Midbrain (tissue), 1 donor: ENCODE measurements at places on chromosomes 1 and 21.

GRCh38 chr1:200345520-200345919 lies 64.3 kb downstream of the ZNF281 start:
- no peak for DNase-seq

DNA sequence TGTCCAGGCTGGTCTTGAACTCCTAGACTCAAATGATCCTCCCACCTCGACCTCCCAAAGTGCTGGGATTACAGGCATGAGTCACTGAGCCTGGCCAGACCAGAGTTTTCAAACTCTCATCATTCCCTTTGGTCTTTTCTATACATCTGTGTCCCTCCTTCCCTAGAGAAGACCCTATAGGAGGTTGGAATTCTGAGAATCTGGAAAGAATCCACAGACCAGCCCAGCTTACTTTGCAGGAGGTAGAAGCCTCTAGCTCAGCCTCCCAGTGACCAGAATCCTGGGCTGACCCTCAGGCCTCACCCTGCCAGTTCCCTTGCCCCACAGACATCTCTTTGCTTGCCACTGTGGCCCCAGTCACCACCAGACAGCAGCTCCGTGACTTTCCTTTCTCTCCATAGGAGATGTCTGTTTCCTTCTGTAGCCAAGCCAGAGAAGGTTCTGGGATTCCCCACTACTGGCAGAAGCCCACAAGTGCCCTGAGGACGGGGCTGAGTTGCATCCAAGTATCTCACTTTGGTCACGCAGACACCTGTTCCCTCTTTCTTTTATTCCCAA lies 34.7 kb upstream of the KHDRBS1 start:
- DNase-seq = no peak

- DNase-seq = no peak
Measured at GRCh38 chr1:215458562-215458961, 108.5 kb upstream of the KCTD3 start.

DNA sequence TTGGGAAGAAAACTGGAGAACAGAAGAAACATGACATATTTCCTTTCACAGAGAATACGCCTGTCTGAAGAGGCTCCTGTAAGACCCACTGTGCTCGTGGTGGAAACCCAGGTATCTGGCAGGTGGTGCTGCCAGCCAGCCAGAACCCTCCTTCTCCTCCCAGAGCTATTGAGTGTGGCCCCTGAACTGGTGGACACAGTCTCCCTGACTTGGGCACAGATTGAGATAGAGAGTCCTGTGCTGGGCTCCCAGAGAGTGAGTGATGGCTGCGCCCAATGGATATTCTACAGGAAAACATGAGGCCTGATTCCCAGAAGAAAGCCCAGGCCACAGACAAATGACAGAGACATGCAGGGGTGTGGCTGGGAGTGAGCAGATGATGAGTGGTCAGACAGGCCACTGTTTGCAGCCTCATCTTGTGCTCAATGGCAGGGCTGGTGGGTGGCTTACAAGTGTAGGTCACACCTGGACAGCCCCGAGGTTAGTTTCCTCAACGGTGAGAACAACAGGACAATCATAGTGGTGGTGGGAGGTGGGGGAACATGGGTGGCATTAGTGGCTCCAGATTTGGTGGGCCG lies 127.9 kb downstream of the PTPRU start:
- no peak for DNase-seq

DNA sequence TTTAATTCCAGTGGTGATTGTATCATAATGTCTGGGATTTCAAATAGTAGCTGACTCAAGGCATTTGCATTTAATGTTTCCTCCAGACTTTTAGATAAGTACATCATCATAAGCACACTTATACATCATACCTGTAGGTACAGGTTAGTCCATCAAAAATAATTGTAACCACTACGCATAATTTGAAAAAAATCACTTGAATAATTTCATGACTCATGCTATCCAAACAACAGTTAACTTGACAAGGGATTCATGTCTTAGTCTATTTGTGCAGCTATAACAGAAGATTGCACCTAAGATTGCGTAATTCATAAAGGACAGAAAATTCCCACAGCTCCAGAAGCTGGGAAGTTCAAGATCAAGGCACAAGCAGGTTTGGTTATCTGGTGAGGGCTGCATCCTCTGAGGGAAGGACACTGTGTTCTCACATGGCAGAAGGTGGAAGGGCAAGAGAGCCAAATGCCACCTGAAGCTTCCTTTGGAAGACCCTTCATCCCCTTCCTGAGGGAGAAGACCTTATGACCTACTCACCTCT lies 801.7 kb upstream of the BRINP3 start:
- no peak for DNase-seq
